ENCODE measurements at places on chromosomes 4 and X. TPM values are rescaled to one million over a fixed set of nuclear protein-coding genes. Genes with fewer than 3 reads are reported as not detected.

The TKTL2 gene
- total RNA-seq = not detected

The NLGN4X gene
- not detected for total RNA-seq

The DDX60 gene
- total RNA-seq = 17.7 TPM

The ETDA gene
- total RNA-seq = not detected

The RHOXF2 gene
- total RNA-seq = not detected

The MEPE gene
- not detected for total RNA-seq

The ITM2A gene
- not detected for total RNA-seq

The NDP gene
- total RNA-seq = 1.4 TPM

The DMRTC1 gene
- not detected for total RNA-seq
